Right lung (tissue), 10 donors: ENCODE measurements at places on chromosomes 4 and X. TPM values are rescaled to one million over a fixed set of nuclear protein-coding genes. Genes with fewer than 3 reads are reported as not detected.

GRCh38 chrX:23664496-23664895 lies 2.8 kb upstream of the PRDX4 start:
- no peak for DNase-seq

DNA sequence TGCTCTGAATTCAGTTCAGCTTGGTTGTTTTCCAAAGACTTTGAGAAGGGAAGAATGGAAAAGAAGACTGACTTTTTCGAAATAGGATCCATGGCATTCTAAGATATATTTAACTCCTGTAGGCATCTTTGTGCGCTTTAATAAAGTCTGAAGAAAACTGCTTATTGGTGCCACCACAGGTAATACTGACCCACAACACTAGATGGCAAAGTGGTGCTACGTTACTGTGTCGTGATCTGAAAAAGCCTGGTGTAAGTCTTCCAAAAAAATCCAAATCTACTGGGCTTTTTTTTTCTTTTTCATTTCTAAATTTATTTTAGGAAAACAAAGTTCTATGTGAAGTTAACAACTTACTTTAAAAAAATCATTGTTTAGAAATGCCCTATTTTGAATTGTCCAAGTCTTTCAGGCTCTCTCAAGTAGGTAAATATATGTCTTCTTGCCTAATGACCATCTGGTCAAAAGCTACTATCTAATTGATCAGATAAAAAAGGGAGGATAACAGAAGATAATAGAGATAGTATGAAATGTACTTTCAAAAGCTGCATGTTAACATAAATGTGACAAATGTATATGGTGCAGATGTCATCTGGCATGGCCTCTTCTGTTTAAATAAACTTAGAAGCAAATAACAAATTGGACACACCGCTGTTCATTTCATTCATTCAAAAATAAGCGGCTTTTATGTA lies 47.0 kb upstream of the MID1IP1 start:
- DNase-seq = peak; percentile 20

GRCh38 chr4:7158081-7158750 lies 34.1 kb upstream of the SORCS2 start:
- DNase-seq = no peak

DNA sequence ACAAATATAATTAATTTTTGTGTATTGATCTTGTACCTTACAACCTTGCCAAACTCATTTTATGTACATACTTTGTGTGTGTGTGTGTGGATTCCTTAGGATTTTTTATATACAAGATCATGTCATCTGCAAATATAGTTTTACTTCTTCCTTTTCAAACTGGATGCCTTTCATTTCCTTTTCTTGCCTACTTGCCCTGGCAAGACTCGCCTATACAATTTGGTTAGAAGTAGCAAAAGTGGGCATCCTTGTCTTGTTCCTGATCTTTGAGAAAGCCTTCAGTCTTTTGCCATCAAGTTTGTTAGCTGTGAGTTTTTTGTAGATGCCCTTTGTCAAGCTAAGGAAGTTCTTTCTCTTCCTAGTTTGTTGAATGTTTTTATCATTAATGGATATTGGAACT lies 30.5 kb downstream of the RUFY3 start:
- no peak for DNase-seq

GRCh38 chr4:5198656-5199541 lies 147.6 kb downstream of the STK32B start:
- DNase-seq = no peak

GRCh38 chr4:6104541-6105130 lies 86.4 kb upstream of the C4orf50 start:
- DNase-seq = no peak

- peak; percentile 50 for DNase-seq
Measured at GRCh38 chrX:9955506-9955905, 11.7 kb upstream of the CLDN34 start.

GRCh38 chr4:36771411-36772153 lies 473.0 kb upstream of the NWD2 start:
- no peak for DNase-seq

DNA sequence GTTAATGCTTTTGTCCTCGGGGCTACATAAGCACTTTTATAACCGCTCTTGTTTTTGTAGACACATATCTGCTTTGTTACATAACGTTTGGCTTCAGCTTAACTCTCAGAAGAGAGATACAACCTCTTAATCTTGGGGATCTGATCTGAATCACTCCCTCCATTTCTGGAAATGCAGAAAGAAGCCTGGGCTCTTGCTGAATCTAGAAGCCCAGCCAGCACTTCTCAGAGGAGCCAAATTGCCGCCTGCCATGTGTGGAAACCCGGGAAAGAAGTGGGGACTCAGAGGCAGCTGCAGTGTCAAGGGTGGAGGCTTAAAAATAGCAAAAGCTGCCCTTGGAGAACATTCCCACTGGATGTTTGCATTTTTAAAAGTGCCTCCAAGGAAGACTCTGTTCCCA lies 69.3 kb upstream of the LDB2 start:
- DNase-seq = no peak

DNA sequence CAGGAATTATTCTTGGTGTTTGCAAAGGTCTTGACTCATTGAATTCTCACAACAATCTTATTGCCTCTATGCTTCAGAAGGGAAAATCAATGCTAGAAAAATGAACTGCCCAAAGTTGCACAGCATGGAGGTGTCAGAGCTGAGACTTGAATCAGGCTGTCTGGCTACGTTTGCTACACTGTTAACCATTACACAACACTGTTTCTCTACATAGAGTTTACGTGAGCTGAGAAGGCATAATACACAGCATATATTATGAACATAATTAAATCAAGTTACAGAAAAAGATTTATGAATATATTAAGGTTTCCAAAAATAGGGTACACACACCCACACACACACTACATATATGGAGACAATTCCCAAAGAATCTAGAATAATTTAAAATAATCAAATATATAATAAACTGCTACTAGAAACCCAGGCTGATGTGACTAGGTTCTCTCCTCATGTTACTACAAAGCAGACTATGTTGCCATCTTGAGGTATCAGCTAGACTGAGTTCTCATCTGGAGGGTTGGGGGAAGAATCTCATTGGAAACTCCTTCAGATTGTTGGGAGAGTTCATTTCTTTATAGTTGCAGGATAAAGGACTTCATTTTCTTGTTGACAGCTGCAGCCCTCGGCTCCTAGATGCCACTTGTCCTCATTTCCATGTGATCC lies 1270.5 kb downstream of the ARAP2 start:
- no peak for DNase-seq

DNA sequence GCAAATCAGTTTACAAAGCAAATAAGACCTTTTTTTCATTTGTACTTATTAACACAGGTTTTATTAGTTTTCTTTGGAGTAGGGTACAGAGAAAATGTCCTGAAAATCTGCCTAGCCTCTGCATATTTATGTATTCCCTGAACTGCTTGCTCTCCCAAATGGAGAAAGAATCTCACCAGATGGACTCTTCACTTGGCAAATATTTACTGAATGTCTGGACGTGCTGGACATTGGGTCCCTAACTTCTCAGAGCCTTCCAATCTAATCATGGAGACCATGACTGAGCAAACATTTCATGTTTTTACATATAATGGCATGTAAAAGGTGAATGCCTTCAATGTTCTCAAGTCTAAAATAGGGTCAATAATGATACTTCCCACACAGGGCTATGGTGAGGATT lies 126.0 kb downstream of the CHRDL1 start:
- no peak for DNase-seq

- DNase-seq = no peak
Measured at GRCh38 chr4:24471486-24472160, 112.7 kb downstream of the DHX15 start.

GRCh38 chrX:23504895-23505294 lies 162.4 kb upstream of the PRDX4 start:
- DNase-seq = no peak

GRCh38 chrX:23773601-23774175 lies 9.3 kb upstream of the SAT1 start:
- no peak for DNase-seq

- no peak for DNase-seq
Measured at GRCh38 chr4:57446266-57446665, 336.1 kb upstream of the IGFBP7 start.

GRCh38 chrX:70117738-70118137 lies 15.5 kb upstream of the IGBP1 start:
- DNase-seq = no peak

DNA sequence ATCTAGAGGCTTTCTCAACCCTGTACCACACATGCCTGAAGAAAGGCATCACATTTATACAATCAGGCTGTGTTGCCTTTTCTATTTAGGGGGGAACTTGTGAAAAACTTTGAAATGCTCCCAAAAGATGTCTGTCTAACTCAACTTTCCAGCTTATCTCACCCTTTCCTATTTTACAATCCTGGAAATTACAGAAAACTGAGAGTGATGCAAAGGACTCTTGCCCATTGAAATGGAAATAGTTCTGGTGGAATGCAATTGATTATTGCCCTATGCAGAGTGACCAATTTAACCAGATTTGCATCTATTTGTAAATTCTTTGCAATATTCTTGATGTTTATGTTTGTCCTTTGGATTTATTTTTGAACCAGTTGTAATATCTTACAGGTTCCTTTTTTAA lies 77.3 kb downstream of the GALNT7 start:
- no peak for DNase-seq

- DNase-seq = no peak
Measured at GRCh38 chr4:40908702-40909362, 159.1 kb downstream of the NSUN7 start.

- no peak for DNase-seq
Measured at GRCh38 chr4:128385683-128386304, 98.2 kb upstream of the PGRMC2 start.

DNA sequence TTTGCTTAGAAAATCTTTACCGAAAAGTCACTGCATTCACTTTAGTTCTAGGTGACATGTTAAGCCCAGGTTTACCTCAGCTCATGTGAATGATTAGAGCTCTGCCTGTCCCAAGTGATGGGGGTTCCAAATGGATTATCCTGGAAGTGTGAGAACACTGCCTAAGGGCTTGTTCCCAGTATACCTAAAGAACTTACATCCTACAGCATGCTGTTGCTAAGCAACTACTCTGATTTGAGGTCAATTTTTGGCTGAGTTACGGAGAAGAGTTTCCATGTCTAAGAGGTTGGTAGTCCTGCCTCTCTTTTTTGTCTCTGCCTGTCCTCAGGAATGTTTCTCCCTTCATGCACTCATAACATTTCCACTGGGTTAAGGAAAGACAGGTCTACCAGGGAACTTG lies 67.6 kb upstream of the UGT2B15 start:
- DNase-seq = no peak

DNA sequence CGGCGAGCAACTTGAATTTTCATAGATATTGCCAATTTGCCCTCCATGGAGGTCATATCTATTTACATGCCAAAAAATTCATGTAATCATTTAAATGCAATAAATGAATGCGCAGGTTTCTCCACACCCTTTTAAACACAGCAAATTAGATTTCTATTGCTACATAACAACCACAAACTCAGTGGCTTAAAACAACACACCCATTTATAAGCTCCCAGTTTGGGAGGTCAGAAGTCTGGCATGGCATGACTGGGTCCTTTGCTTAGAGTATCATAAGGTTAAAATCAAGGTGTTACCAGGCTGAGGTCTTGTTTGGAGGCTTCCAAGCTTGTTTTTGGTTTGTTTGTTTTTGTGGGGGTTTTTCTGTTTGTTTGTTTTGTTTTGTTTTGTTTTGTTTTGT lies 49.9 kb upstream of the NYX start:
- no peak for DNase-seq

GRCh38 chrX:36963852-36964251 lies 44.3 kb upstream of the FAM47C start:
- no peak for DNase-seq

- DNase-seq = no peak
Measured at GRCh38 chr4:79155336-79155735, 170.5 kb downstream of the NAA11 start.

DNA sequence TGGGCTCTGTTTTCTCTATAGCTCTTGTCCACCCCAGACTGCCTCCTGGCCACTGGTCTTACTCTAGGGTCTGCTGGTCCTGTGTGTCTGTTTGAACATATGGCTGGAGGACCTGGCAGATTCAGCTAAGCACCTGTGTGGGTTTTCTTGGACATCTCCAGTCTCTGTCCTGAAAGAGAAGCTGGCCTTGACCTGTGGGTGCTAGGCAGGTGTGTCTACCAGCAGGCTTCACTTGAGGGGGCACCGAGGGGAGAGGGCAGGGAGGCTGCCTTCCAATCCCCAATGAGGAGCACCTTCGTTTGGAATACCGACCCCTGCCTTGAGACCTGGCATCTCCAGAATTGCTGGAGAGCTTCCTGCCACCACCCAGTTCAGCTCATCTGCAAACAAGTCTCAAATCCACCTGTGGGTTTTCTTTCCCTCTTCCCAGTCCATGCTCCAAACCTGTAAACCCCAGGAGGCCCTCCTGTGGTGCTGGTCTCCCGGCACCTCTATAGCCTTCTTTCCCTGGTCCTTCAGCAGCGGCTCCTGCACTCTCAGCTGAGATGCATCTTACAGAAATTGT lies 45.2 kb downstream of the HTRA3 start:
- DNase-seq = no peak

DNA sequence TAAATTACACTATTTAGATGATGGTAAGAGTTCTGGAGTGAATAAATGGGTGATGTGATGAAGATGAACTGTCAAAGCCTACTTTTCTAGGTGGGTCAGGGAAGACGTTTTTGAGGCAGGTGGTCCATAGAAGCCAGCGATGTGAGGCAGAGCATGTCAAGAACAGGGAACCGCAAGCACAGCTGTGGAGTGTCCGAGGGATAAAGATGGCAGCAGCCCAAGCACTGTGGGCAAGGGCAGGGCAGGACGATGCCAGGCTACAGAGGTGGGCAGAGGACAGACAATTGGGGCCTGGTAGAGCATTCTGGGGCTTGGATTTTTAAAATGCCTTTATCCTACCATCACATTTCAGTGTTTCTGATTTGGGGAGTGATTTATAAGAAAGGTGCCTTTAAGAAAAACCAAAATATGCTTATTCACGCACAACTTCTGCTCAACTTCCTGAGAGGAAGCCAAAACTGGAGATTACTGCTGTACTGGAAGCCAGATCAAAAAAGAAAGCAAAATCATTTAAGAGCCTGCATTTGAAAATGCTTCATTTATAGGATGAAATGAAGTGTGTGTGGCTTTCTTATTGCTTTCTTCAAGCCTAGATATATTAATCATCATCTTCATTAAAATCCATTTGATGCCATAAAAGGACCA lies 119.0 kb upstream of the WDR17 start:
- no peak for DNase-seq

- DNase-seq = no peak
Measured at GRCh38 chr4:126435491-126435890, 1120.7 kb downstream of the FAT4 start.

DNA sequence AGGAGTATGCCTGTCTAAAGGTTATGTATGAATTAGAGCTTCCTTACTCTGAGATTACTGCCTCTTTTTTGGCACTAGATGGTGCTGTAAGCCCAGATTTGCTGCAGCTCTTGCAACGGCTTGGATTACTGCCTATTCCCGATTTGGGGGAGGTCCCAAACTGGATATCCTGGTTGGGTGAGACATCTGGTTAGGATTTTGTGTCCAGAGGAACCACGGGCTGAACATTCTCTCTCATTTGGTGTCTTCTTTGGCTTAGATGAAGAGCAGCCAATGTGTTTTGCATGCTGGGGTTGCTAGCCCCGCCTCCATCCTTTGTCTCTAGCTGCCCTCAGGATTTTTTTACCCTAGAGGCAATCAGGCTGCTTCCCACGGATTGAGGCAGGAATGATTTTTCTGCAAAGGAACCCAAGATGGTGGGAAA lies 31.9 kb downstream of the F8A1 start:
- DNase-seq = peak; percentile 64

L1CAM gene
- 0.18 TPM for polyA plus RNA-seq

NUDT11 gene
- polyA plus RNA-seq = 9.2 TPM

LUZP4 gene
- polyA plus RNA-seq = not detected

KLF8 gene
- 19.6 TPM for polyA plus RNA-seq

LGI2 gene
- 5.2 TPM for polyA plus RNA-seq

GPR173 gene
- 16.2 TPM for polyA plus RNA-seq

BEND4 gene
- 0.12 TPM for polyA plus RNA-seq

RXFP1 gene
- 8.0 TPM for polyA plus RNA-seq
